Upper lobe of right lung (tissue), 1 donor: ENCODE measurements at places on chromosomes 2 and 18.

- DNase-seq, result no peak
Observed at GRCh38 chr2:14530506-14530905, 102.0 kb upstream of the LRATD1 start.

- no peak for DNase-seq
Observed at GRCh38 chr18:68679528-68679927, 35.4 kb downstream of the TMX3 start.

DNA sequence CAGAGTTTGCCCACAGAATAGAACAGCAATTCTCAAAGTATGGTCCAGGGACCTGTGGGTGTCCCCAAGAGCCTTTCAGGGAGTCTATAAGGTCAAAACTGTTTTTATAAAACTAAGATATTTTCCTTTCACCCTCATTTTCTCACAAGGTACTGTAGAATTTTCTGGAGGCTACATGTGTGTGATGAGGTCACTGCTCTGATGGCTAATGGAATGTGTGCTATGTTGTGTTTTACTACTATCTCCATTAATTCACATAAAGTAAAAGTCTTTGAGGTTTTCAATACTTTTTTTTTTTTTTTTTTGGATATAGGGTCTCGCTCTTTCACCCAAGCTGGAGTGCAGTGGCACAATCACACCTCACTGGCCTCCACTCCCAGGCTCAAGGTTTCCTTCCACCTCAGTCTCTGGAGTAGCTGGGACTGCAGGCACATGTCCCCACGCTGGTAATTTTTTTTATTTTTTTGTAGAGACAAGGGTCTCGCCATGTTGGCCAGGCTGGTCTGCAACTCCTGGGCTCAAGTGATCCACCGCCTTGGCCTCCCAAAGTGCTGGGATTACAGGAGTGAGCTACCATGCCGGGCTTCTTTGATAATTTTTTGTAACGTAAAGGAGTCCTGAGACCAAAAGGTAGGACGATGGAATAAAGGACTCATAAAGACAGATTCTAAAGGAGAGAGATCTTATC lies 1.8 kb downstream of the TRABD2A start:
- DNase-seq, result no peak

DNA sequence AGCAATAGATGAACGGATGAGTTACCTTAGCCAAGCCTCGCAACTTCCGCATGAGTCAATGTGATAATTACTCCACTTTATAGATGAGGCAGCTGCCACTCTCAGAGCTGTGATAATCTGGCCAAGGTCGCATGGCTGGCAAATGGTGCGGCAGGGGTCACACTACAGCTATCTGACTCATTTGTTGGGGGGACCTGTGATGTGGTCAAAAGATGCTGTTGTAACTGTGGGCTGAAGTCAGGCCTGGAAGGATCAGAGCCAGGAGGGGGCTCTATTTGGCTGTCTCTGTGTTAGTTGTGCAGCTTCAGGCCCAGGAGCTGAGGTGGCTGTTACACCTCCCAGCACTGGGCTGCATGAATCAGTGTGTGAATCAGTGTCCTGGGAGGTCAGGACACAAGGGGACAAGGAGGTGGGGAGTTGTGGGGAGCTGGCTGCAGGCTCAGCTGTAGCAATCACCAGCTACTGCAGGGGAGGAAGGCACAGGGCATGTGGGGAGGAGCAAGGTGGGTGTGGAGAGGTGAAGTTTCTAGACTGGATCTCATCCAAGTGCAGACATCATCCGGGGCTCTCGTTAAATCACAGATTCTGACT lies 33.1 kb downstream of the NGEF start:
- DNase-seq, result no peak

DNA sequence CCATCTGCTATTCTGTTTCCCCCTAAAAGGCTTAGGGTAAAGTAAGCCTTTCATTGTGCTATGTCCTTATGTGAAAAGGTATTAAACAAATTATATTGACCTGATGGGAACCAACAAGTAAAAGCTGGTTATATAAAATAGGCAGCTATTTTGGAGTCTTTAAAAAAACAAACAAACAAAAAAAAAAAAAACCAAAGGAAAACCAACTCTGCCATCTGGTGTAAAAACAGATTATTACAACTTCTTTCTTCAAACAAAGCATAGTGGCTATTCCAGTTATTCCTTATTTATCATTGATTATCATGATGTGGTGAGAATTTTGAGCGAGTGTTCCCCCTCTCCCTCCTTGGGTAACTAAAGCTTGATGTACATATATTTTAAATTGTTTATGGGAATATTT lies 122.3 kb upstream of the FHL2 start:
- no peak for DNase-seq
